Activated CD4-positive, CD25-positive, alpha-beta regulatory T cell (primary cell): ENCODE measurements at places on chromosomes 12 and 14.

GRCh38 chr14:62097072-62097471 is 334.9 kb downstream of the SNAPC1 start:
- no peak for DNase-seq

- DNase-seq, result no peak
Measured at GRCh38 chr12:94074980-94075629, 73.3 kb upstream of the PLXNC1 start.

GRCh38 chr12:130685250-130685787 is 30.8 kb downstream of the RIMBP2 start:
- no peak for DNase-seq

- no peak for DNase-seq
Measured at GRCh38 chr14:92647797-92648279, 100.6 kb downstream of the LGMN start.

- no peak for DNase-seq
Measured at GRCh38 chr14:29705801-29706200, 221.8 kb downstream of the PRKD1 start.

GRCh38 chr12:27814411-27814810 is 34.4 kb upstream of the MANSC4 start:
- no peak for DNase-seq

- no peak for DNase-seq
Measured at GRCh38 chr12:5573390-5573789, 141.5 kb downstream of the NTF3 start.

DNA sequence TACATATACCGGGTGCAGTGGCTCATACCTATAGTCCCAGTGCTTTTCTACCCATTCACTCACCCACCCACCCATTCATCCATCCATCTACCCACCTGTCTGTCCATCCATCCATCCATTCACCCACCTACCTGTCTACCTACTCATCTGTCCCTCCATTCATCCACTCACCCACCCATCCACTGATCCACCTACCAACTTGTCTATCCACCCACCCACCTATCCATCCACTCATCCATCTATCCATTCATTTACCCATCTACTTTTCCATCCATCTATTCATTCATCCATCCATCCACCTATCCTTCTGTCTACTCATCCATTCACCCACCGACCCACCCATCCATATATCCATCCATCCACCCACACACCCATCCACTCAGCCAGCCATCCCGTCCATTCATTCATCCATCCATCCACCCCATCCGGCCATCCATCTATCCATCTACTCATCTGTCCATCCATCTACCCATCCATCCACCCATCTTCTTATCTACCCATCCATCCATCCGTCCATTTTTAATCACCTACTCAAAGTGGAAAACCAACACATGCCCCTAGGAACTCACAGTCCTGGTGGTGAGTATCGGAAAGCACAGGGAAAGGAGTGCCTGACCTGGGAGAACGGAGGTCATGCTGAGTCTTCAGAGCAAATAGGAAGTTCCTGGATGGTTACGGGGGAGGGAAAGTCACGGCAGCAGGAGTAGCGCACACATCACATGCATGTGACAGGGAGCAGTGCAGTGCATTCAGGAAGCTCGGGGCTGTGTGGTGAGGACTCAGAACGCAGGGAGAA is 20.0 kb downstream of the DDX51 start:
- DNase-seq, result no peak

DNA sequence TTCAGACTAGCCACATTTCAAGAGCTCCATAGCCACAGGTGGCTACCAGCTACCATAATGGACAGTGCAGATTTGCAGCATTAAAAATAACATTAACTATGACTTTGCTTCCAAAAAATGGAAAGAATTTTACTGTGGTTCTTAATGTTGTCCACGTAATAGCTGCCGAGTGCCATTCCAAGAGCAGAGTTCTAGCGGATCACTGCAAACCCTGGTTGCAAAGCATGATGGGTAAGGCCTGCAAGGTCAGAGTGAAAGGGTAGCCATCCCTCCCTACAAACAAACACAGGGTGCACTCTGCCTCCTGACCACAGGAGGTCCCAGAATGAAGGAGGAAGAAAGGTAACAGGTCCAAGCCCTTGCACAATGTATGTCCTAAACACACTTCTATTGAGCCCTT is 157.6 kb downstream of the DPF3 start:
- DNase-seq, result no peak

DNA sequence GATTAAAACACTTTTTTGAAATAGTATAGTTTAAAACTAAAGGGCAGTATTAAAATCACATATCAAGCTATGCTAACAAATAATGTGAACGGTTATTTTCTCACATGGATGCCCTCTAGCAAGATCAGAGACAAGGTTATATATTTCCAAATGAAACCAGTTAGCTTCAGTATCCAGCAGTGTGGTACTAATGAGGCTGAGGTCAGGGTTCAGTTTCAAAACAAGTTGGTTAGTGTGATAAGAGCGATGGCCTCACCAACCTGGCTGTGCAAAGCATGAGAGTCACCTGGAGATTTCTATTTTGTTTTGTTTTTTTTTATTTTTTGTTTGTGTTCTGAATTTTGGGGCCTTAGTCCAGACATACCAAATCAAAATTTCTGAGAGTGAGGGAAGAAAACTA is 352.2 kb upstream of the KITLG start:
- no peak for DNase-seq

DNA sequence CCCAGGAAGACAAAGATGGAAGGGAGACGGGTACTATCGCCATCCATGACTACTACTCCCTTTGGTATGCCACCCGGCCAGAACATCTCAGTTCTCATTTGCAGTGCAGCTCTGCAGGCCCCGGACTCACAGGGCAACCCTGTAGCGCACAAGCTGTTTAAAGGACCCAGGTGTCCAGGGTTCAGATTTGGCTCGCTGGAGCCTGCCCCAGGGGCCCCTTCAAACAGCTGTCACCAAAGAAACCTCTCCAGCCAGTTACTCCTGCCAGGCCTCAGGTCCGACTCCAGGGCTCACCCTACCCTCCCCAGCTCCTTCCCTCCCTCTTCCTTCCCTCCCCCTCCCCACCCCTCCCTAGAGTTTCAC is 5.5 kb upstream of the CHD4 start:
- no peak for DNase-seq

GRCh38 chr12:132741620-132742019 is 20.0 kb downstream of the ANKLE2 start:
- no peak for DNase-seq

GRCh38 chr14:52481864-52482263 is 70.4 kb downstream of the TXNDC16 start:
- DNase-seq, result no peak

- no peak for DNase-seq
Measured at GRCh38 chr12:98232753-98233390, 282.5 kb upstream of the TMPO start.

GRCh38 chr14:66442953-66443571 is 43.1 kb upstream of the CCDC196 start:
- DNase-seq, result no peak

DNA sequence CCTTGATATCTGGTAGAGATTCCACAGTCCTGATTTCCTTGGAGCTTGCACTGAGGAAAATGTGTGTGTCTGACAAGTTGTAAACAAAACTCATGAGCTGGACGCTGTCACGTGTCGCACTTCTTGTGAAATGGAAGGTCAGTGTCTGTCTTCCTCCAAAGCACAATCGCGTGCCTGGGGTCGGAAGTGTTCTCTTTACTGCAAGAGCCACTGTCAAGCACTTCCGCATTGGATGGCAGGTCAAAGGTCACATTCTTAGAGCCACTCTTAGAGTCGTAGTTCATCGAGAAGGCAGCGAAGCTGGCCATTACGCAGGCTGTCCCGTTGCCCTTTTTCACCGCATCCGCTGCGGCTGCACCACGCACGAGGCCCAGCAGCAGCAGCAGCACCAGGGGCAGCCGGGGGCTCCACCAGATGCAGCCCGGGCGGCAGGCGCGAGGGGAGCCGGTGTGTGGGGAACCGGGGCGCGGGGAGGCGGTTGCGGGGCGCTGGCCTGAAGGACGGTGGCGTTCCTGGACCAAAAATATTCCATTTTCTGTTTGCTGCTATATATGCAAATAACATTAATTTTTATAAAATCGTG is 45.0 kb downstream of the LRTM2 start:
- DNase-seq, result no peak

DNA sequence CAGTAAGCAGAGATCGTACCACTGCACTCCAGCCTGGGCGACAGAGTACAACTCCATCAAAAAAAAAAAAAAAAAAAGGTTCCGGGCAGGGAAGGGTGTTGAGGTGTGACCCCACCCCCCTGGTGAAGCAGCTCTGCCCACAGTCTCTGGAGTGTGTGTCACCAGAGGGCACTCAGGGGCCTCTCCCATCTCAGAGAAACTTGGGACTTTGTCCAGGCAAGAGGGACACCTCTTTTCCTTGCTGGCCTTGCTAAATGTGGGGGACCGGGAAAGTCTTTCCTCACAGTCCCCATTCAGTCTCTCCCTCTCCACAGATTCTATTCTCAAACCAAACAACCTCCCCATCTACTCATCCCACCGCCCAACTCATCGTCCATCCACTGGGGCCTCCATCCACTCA is 43.6 kb downstream of the RFLNA start:
- DNase-seq, result no peak

DNA sequence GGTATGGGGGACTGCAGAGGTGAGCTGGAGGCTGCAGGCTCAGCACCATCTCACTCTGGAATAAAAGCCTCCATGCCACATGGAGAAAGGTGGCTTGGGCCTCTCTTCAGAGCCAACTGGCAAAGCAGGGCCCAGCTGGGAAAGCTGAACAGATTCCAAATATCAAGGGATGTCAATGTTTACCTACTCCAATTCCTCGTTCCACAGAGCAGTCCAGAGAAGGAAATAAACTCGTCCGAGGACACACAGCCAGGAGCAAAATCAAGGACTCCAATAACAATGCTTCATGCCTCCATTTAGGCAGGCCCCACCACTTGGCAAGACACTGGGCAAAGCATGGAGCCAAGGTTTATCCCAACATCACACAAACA is 36.3 kb upstream of the PNMA1 start:
- no peak for DNase-seq

DNA sequence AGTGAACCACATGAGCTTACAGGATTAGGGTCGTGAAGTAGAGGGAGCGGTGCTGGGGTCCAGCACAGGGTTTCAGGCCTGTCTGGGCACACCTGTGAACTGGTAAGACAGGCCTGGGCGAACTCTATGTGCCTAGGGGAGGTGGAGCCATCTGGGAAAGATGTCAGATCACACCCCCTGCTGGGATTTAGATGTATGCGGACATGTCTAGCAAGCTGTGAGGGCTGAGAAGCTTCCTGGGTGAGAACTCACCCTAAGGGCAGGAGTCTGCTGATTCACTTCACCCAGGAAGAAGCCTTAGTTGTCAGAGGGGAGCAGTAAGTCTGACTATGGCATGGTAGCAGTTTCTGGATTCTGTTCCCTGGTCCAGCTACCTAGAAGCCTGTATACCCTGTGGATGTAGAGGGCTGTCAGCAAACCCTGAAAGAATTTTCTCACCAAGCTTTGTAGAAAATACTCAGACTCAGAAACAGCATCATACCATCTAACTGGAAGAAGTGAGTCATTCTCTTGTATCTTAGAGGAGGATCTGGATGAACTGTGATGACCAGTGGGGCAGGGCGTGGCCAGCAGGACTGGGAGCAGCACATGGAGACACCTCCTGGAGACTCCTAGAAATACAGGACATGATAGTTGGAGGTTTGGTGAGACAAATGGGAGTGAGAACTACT is 11.2 kb upstream of the PYGL start:
- no peak for DNase-seq

- no peak for DNase-seq
Measured at GRCh38 chr12:128707488-128707887, 116.3 kb downstream of the SLC15A4 start.

DNA sequence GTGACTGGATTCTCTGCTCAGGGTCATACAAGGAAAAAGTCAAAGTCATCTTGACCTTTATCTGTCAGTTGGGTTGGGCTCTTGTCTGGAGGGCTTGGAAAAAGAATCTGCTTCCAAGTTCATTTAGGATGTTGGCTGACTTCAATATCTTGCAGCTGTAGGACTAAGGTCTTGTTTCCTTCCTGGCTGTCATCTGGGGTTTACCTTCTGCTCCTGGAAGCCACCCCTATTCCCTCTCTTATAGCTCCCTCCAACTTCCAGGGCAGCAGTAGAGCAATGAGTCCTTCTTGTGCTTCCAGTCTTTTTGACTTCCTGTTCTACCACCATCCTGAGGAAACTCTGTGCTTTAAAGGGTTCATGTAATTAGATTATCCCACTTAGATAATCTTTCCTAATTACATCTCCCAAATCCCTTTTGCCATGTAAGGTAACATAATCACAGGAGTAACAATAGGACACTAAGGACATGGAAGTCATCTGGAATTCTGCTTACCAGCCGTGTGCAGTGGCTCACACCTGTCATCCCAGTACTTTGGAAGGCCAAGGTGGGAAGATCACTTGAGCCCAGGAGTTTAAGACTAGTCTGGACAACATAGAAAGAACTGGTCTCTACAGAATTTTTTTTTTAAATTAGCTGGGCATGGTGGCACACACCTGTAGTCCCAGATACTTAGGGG is 170.7 kb upstream of the KITLG start:
- DNase-seq, result no peak
